ENCODE measurements at places on chromosomes 7 and 10.

DNA sequence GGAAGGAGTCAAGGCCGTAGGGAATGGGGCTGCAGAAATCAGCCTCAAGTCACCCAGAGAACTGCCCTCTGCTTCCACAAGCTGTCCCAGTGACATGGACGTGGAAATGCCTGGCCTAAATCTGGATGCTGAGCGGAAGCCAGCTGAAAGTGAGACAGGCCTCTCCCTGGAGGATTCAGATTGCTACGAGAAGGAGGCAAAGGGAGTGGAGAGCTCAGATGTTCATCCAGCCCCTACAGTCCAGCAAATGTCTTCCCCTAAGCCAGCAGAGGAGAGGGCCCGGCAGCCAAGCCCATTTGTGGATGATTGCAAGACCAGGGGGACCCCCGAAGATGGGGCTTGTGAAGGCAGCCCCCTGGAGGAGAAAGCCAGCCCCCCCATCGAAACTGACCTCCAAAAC lies 50.2 kb upstream of the PDCD4 start:
- no peak for DNase-seq

- DNase-seq = no peak
These were observed 64.4 kb downstream of the RAPGEF5 start for GRCh38 chr7:22292531-22292930.

GRCh38 chr7:25454562-25455041 lies 226.3 kb upstream of the NPVF start:
- DNase-seq = no peak

DNA sequence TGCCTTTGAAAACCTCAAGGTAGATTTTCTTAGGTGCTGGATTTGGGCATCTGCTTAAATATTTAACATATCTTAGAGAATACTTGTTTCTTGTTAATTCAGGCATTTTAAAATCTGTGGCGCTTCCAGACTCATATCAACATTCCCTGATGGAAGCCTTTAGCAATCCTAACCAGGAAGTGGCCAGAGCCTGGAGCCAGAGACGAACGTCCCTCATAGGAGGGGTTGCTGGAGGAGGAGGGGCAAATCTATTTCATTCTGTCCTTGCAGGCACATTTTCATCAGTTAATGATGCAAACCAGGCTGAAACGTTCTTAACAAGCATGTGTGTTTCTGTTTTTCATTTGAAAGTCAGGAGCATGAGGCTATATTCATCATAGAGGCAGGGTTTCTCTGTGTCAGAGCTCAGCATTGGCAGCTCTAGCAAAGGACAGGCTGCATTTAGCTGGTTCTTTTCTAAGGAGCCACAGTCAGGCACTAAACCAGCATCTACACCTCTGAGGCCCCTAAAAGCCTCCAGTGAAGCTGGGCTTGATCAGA lies 17.8 kb upstream of the IFIT2 start:
- no peak for DNase-seq

- no peak for DNase-seq
These were observed 78.8 kb upstream of the ANLN start for GRCh38 chr7:36310897-36311296.

DNA sequence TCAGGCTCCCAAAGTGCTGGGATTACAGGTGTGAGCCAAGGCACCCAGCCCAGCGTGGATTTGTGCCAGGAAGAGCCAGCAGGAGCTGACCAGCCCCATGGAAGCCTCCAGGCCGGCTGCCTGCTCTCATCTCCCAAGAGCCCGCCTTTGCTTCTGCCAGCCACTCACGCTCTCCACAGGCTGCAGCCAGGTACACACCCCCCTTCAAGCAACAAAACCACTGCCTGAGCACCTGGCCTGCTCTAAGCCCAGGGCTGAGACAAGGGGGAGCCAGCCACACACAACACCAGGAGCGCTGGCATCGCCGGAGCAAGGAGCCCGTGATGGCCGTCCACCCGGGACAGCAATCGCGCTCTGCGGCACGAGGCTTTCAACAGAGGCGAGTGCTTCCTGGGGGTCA lies 34.5 kb downstream of the MAD1L1 start:
- no peak for DNase-seq

DNA sequence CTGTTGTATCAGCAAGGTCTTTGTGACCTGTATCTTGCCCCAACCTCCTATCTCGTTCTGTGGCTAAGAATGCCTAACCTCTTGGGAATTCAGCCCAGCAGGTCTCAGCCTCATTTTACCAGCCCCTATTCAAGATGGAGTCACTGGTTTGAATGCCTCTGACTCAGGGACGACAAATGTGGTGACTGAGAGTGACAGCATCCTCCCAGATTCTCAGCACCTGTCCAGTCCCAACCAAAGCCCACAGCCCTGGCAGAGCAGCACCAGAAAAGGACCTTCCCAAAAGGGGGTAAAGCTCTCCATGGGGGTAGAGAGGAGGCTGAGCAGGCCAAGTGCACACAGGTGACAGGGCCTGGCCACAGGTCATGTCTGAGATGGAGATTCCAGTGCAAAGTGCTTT lies 35.4 kb upstream of the GPAM start:
- DNase-seq = no peak

DNA sequence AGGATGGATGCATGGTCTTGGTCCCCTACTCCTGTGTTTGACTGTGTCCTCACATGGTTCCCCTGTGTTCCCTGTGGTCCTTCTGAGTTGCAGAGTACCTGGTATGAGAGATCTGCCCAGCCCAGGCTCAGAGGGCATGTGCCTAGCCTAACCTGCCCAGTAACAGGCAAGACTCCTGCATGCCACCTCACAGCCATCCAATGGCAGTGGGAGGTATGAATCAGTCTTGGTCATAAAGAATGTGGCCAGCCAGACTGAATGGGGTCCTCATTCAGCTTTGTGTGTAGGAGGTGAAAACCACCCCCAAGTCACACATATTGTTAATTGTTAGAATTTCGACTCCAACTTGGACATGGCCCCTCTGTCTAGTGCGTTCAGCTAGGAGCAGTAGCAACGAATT lies 17.2 kb upstream of the GPR158 start:
- DNase-seq = no peak

- DNase-seq = no peak
These were observed 7.2 kb downstream of the FAM237B start for GRCh38 chr7:90313907-90314306.

DNA sequence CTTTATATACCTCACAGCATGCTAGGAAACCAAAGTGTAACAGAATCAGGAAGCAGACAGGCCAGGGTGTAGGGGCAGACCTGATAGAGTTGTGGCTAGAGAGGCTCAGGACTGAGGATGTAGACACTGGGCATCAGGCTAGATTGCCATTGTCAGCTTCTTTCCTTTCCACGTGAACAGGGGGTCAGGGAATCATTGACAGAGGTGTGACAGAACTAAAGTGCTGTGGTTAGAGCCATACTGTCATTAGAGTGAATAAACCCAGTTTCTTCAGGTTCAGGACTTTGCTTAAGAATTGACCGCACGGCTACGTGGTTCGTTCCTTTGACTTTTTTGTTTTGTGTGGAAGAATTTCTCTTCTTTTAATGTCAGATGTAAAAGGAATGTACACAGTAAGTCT lies 90.7 kb downstream of the CALD1 start:
- DNase-seq = no peak

DNA sequence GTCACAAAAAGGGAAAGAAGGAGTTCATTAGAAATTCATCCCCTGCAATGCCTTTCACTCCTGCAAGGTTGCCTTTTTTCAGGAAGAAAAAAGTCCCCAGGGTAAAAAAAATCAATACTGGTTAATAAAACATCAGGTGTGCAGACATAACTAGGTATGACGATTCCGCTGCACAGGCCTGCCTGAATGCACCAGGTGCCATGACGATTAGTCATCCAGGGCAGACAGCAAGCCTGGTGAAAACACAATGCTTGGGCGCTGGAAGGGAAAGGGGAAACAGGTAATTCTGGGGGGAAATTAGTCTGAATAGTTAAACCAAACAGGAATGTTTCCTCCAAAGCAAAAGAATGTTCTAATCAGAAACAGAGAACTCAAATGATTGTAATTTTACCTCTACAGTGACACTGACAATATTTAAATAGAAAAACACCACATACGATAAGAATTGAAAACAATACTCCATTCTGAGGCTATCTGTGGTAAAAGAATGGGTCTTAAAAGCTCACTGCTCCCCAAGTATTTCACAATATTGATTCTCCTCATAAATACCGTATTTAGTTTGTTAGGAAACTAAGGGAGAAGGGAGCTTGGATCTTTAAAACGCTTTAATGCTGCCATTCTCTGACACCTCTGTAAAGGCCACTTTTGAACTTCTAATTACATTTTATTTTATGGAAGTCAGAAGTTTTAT lies 45.2 kb downstream of the VPS41 start:
- DNase-seq = no peak

GRCh38 chr7:50564640-50565558 lies at the start of gene DDC:
DDC (minus strand) TSS chr7:50565405; CDS start chr7:50544085, 21,320 bp downstream.
- no peak for DNase-seq

- no peak for DNase-seq
These were observed 244.9 kb downstream of the THSD7A start for GRCh38 chr7:11587048-11587447.

GRCh38 chr7:136405931-136406777 lies 429.0 kb upstream of the MTPN start:
- peak; percentile 2 for DNase-seq

DNA sequence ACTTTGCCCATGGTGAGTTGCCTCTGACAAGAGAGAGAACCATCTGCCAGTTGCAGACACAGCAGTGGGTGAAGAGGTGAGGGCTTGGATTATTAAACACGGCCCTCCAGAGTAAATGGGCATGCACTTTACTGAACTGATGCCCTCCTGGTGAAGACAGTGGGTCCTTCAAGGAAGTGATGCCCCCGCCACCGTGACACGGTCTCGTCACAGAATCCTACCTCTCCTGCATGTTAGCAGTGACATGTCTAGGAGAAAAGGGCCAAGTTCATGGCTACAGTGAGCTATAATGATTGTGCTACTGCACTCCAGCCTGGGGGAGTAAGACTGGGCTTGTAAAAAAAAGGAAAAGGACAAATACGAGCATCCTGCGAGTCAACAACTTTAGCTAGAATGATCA lies 2.4 kb downstream of the BNIP3 start:
- no peak for DNase-seq

- DNase-seq = no peak
These were observed 14.2 kb downstream of the GRM3 start for GRCh38 chr7:86657948-86658347.

GRCh38 chr7:23894892-23895569 lies 185.0 kb downstream of the STK31 start:
- DNase-seq = no peak

GRCh38 chr7:30260246-30260768 lies 24.1 kb upstream of the ZNRF2 start:
- no peak for DNase-seq

DNA sequence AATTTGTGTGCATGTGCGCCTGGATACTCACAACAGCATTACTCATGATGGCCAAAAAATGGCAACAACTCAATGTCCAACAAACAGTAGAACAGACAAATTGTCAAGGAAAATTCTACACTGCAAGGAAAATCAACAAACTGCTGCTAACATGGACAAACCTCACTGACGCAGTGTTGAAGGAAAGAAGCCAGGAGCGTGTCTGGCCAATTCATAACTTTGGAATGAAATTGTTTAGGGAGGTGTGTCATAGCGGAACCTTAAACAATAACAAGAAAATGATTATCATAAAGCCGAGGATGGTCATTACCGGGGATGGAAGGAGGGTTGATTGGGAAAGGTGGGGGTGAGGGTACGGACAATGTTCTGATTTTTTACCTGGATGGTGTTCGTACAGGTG lies 29.1 kb downstream of the ALOX5 start:
- no peak for DNase-seq

GRCh38 chr10:114038819-114039218 lies 4.8 kb upstream of the ADRB1 start:
- DNase-seq = no peak

DNA sequence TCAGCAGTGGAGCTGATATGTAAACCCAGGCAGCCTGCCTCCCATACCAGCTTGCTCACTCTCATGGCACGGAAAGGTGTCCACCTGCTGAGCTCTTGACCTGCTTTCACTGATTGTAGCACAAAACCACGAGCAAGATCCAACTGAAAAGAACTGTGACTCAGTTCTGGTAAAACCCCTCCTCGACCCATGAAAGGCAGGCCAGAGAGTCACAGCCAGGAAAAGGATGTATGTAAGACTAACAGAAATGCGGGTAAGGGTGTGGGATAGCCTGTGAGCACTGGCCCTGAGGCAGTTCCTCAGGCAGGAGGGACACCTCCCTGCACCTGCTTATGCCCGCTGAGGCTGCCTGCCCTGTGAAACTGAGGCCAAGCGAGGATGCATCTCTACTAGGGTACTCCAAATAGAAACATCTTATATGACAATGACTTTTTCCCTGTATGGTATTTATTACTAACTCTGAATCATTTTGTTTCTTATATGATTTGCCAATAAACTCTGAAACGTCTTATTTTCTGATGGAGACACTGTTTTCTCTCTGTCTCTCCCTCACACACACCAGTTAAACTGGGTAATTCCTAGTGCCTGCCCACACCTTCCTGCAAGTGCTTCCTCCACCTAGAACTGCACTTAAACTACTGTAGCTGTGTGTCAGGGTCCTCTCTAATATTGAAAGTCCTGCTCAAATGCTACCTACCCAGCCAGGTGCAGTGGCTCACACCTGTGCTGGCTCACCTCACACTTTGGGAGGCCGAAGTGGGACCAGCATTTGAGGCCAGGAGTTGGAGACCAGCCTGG lies 73.3 kb upstream of the GHITM start:
- DNase-seq = no peak

- no peak for DNase-seq
These were observed 105.7 kb downstream of the SVOPL start for GRCh38 chr7:138595454-138595853.

DNA sequence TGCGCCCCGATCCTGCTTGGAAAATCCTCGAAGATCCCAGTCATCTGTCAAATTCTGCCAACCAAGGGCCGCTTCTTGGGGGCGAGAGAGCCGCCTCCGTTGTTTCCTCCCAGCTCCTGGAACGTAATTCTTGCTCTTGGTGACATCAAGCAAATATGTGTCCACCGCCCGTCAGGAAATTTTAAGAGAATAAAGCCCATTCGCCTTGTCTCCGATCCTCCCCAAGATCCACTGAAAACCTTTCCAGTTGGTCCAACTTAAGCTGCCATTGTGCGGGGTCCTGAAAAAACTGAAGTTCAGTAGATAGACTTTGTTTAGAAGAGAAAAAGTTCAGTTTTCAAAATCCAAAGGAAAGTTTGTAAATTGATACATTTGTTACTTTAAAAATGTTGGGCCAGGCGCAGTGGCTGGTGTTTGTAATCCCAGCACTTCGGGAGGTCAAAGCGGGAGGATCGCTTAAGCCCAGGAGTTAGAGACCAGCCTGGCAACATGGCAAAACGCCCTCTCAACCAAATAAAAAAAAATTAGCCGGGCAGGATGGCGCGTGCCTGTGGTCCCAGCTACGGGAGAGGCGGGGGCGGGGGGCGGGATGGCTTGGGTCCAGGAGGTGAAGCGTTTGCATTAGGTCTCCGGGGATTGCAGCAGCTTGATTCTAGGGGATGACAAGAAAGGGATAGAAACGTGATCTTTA lies 1.0 kb upstream of the ZNF800 start:
- DNase-seq = no peak

Measured in stimulated activated CD4-positive, alpha-beta T cell treated with anti-CD3 and anti-CD28 coated beads, Interleukin-4, amount 100 ng/mL, for 1 hour (primary cell).